ENCODE measurements at places on chromosomes 5 and 9.

- no peak for DNase-seq
Observed at GRCh38 chr9:117827456-117827855, 123.3 kb downstream of the TLR4 start.

GRCh38 chr9:36039121-36039520 lies 2.4 kb downstream of the RECK start:
- DNase-seq, result no peak

- DNase-seq, result no peak
Observed at GRCh38 chr9:31700252-31701045, 684.0 kb upstream of the ACO1 start.

DNA sequence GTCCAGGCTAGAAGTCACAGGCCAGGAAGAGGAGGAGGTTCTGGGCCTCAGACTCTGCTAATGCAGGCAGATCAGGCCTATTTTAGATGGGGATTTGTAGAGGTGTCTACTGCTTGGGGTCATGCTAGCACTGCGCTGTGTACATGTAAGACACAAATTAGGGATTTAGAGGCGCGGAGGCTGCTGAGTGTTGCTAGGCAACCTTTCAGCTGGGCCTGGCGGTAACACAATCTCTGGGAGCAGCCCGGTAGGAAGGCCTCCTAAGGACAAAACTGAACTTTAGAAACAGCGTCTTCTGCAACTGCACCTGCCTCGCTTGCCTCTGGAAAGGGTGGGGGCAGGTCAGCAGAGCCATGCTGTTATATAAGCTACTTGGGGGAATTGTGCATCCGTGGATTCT lies 147.9 kb downstream of the MACROH2A1 start:
- DNase-seq, result no peak

DNA sequence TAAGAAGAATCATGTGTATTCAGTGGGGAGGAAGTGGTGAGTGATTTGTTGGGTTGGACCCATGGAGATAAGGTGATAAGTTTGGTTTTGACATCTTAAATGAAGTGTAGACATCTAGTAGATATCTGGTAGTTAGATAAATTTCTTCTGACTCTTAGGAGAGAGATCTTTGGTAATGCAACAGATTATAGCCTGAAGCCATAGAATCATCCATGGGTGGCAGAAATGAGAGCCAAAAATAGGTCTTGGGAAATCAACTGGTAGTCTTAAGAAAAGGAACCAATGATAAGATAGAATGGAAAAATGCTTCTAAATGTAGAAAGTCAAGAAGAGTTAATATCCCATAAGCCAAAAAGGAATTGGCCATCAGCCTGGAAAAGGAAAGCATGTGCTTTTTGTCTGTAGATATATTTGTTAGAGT lies 532.7 kb upstream of the GRAMD2B start:
- DNase-seq, result no peak

DNA sequence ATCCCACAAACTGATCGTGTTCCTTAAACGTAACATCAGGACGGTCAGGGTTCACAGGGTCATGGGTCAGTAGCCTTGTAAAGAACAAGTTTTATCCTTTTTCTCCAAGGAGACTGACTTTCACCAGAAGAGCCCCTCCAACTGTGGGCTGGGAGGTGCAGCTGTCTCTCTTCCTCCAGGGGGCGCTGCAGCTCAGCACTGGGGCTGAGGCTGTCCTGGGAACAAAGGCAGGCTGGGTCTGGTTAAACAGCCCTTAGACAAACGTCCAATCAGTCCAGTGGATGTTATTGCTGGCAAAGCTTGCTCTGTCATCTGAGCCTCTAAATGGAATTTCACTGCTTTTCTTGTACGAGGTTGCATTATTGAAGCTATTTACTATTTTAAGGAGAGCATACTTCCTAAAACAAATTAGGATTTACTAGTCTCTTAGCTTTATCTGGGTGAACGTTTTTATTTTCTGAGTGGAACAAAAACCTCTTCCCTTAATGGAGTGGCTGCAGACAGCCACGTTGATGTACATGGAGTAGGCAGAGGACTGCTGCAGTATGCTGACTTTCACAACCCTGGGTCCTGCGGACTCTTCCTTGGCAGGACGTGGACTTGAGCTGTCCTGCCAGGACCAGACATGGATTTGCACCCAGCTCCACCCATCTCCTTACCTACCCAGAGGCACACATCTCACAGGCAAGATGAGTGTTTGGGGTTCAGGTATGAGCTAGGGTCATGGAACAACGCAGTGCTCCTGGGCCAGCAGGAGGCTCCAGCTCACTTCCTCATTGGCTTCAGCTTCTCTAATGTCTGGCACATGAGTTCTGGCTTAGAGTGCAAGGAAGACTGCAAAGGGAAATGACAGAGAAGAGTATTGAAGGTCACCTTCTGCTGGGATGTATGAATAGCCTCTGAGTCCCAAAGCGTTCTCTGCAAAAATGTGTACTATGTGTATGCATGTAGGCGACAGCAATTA lies 7.8 kb downstream of the EXOSC2 start:
- DNase-seq, result peak; percentile 74

DNA sequence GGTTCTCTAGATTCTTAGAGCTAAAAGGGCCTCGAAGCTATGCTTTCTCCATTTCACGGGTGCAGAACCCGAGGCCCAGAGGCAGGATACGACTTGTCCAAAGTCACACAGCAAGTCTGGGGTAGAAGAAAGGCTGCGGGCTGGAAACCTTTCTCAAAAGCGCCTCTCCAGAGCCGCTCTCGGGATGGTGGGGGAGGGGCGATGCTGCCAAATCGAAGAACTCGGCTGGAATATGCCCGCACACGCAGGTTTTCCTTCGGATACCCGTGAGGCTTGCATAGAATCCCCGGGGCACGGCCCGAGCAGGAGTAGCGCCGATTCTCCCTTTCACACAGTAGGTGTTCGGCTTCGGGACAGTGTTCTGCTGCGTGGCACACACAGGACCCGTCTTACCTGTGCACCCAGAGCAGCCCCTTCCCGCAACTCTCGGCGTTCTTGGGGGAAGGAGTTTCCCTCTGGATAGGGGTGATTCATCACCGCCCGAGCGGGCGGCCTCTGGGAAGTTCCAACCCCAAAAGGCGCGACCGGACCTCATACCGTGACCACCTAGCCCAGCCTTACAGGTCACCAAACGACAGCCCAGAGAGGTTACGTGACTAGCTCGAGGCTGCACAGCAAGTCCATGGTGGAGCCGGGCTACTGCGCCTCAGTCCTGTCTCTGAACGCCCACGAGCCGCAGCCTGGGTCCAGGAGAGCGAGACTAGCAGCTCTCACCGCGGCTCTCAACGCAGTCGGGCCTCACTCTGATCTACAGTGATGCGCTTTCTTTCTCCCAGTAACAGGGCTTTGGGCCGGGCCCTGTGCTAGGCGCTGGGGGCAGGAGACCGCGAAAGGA lies 4.1 kb downstream of the PAX5 start:
- peak; percentile 9 for DNase-seq

GRCh38 chr9:80158131-80158530 lies 586.4 kb downstream of the TLE4 start:
- DNase-seq, result no peak

All from stimulated activated CD4-positive, alpha-beta T cell treated with anti-CD3 and anti-CD28 coated beads, Interleukin-4, amount 100 ng/mL, for 1 hour (primary cell).